ENCODE measurements at places on chromosomes 1 and 21. TPM values are rescaled to one million over a fixed set of nuclear protein-coding genes. Genes with fewer than 3 reads are reported as not detected.

- DNase-seq: peak; percentile 54
Observed at GRCh38 chr1:66351478-66351877, 182.5 kb upstream of the SGIP1 start.

DNA sequence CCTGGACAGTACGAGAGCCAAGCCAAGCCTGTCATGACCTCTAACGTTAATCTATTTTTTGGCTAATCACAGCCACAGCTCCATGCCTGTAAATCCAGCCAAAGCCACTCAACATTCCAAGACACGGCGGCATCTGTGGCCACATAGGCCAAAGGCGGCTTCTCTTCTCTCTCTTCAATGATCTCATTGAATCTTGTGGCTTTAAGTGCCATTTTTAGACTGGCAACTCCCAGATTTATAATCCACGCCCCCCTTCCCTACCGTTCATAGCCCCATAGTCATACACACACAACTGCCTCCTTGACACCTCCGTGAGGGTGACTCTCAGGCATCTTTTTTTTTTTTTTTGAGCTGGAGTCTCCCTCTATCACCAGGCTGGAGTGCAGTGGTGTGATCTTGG lies 5.7 kb upstream of the SELENON start:
- DNase-seq: no peak

DNA sequence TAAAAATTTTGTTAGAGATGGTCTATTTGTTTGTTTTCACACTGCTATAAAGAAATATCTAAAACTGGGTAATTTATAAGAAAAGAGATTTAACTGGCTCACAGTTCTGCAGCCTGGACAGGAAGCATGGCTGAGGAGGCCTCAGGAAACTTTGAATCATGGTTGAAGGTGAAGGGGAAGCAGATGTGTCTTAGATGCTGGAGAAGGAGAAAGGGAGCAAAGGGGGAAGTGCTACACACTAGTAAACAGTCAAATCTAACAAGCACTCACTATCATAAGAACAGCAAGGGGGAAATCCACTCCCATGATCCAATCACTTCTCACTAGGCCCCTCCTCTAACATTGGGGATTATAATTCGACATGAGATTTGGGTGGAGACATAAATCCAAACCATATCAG lies 76.8 kb upstream of the COL24A1 start:
- no peak for DNase-seq

DNA sequence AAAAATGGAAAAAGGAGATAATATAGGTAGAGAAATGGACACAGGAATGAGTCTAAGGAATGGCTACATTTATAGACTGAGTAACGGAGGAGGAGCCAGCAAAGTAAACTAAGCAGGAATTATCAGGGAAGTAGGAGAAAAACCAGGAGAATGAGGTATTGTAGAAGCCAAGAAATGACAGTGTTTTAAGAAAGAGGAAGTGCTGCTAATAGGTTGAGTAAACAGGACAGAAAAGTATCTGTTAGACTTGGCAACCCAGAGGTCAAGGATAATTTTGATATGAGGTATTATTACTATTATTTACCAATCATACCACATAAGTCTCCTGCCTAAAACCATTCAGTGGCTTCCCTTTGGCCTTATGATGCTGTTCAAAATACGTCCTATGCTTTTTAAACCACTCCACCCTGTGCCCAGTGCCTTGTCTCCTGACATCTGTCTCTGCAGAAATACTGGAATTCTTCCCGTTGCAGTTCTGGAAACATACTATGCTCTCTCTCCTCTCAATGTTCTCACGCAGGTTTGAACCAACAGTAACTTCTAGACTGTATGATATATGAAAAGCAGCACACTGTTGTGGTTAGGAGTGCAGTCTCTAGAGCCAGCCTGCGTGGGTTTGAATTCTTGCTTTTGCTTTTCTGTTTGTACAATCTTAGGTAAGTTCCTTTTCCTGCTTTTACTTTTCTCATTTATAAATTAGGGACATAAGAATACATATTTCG lies 24.6 kb upstream of the NEK7 start:
- no peak for DNase-seq

DNA sequence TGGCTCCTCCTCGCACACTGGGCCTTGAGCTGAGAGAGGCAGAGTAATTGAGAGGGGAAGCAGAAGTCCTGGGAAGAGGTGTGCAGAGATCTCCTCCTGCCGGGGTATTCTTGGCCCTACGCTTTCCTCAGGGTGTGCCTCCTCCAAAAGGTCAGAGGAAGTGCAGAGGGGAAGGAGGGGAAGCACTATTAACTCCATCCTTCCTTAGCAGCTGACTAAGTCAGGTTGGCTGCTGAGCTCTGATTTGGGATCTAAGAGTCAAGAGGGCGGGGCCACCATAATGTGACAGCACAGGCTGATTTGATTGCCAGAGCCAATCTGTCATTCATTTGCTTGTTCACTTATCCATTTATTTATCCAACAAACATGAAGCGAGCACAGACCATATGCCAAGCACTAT lies 12.3 kb downstream of the ATP2B4 start:
- peak; percentile 26 for DNase-seq

GRCh38 chr1:59288046-59288445 lies 8.8 kb upstream of the FGGY start:
- DNase-seq: no peak

GRCh38 chr1:232995189-232995588 lies 44.8 kb downstream of the NTPCR start:
- DNase-seq: no peak

GRCh38 chr1:228345201-228345930 lies 61.3 kb downstream of the TRIM11 start:
- DNase-seq: no peak

DNA sequence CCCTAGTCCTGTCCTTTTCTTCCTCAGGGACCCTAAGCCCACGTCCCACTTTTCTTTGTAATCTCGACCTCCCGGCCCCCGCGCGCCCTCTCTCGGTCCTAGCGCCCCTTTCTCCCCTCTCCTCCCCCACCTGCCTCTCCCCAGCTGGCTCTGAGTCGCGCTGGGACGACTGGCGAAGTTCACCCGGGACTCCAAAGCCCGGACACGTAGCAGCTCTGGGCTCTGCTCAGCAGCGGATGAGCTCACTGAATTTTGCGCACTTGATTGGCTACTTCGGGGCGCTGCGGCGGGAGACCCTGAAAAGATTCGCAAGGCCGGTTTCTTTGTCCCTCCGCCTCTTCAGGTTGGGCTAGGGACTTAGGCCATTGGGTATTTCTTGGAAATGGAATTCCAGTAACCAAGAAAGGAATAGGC lies 16.3 kb upstream of the ACKR1 start:
- peak; percentile 10 for DNase-seq

GRCh38 chr21:14734191-14734590 lies 188.1 kb upstream of the SAMSN1 start:
- peak; percentile 13 for DNase-seq

DNA sequence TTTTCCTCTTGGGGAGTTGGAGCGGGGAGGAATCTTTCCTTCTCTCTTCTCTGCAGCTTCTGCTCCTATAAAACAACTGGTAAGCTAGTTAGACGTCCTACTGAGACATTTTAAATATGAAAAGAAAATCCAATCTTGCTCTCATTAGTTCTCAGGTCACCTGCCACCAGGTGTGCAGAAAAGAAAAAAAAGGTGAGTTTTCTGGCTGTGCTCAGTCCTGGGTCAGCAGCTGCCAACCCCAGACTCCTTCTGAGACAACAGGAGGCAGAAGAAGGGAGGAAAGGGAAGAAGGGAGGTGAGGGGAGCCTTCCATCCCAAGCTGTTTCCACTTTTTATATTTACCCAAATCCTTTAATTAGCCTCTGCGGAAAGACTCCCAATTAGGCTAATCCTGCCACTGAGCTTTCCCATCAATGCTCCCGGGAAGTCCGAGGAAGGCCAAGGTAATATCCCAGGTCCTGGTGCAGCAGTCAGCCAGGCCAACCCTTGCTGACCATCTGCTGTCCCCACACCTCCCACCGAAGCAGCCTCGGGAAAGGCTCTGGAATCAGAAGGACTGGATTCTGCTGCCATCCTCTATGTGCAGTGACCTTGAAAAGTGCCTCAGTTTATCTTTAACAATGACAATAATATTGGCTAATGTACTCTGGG lies 33.4 kb downstream of the GLIS1 start:
- DNase-seq: no peak

GRCh38 chr1:32438136-32438535 lies 26.7 kb upstream of the ZBTB8B start:
- DNase-seq: no peak

GRCh38 chr1:203169770-203170520 lies 5.7 kb downstream of the MYBPH start:
- DNase-seq: no peak

DNA sequence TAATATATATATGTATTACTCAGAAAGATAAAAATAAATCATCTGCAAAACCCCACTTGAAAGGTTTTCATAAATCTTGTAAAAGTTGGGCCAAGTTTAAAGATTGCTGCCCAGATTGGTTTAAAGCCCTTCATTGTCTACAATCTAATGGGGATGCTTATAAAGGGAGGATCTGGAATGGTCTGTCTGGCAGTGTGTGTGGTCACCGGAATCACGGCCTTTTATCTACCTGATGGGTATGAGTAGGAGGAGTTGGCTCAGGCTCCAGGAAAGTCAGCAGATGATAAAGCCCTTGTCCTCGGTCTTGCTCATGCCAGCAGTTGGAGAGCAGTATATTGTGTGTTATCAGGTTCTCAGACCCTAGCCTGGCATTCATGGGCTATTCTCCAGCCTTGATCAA lies 197.7 kb downstream of the ROR1 start:
- DNase-seq: no peak

Gene CIART
- total RNA-seq: 0.84 TPM

DNA sequence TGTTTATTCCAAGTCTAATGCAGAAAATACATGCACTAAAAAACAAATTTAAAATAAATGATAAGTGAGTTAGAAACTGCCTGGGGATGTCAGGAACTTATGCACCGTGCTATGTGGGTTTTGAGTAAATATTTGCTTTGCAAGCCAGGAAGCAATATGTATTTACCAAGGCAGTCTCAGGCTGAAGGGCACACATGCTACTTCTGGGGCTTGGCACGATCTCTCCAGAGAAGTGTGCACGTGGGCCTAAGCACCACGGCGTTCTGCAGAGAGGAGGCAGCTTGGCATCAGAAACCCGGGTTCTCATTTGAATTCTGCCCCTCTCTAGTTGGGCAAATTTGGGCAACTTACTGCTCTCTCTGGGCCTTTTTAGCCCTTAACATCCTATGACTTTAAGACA lies 72.6 kb upstream of the ROR1 start:
- no peak for DNase-seq

Gene NPPB
- total RNA-seq: not detected

- peak; percentile 47 for DNase-seq
Observed at GRCh38 chr1:27555700-27556424, 48.1 kb downstream of the AHDC1 start.

DNA sequence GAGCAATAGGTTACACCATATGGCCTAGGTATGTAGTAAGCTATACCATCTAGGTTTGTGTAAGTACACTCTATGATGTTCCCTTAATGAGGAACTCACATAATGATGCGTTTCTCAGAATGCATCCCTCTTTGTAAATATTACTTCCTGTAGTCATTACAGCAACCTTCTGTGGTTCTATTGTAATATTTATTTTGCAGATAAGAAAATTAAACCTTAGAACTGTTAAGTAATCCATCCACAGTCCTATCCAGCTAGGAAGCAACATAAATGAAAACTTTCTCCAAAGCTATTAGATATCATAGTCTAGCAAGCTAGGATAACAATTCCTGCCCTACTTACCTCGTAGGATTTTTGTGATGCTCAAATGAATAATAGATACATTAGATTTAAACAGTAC lies 88.7 kb downstream of the WLS start:
- DNase-seq: no peak

DNA sequence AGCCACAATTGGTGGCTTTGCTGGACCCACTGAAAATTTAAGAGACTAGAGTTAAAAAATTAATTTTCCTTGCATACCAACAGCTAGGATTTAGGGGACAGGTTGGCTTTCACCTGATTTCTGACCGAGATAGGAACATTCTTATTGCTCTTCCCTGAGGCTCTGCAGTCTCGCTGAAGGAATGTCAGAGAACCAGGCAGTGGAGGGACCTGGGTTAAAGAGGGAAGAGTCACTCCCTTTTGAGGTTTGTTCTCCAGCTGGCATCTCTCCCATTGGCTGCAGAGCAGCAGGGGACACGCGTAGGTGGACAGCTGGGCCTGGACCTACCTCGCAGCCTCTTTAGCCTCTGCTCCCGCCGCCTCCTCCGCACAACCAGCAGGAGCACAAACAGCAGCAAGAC lies 207.5 kb downstream of the PCP4 start:
- DNase-seq: no peak

Gene IFI44L
- total RNA-seq: 79.2 TPM

- DNase-seq: no peak
Observed at GRCh38 chr1:7528386-7529198, 242.5 kb upstream of the VAMP3 start.

DNA sequence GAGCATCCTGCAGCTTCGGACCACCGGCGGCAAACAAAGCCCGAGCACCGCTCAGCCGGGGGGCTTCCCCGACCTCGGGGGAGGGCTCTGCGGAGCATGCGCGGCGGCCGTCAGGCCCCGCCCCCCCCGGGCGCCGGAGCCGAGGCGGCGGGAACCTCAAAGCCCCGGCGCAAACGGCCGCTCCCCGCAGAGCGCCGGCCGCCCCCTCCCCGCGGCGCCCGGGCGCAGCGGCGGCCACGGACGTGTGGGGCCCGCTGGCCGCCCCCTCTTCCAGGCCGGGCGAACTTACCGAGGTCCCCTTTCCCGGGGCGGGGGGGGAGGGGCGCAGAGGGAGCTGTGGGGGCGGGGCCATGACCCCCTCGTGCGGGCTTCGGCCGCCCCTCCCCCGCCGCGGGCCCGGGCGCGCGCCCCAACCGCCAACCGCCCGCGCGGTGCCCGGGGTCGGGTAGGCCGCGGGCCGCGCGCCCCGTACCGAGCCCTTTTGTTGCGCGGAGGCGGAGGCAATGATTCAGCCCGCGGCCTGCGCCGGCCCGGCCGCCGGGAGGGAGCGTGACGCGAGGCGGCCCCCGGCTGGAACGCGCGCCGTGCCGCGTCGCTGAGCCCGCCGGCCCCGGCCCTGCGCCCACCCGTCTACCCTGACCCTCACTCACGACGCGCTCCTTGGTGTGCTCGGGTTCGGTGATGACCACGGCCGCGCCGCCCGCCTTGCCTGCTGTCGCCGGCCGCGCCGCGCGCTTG lies 1.7 kb downstream of the RCC2 start:
- peak; percentile 50 for DNase-seq

GRCh38 chr21:41684381-41685245 lies 82.2 kb downstream of the RIPK4 start:
- no peak for DNase-seq

- no peak for DNase-seq
Observed at GRCh38 chr1:167861664-167862381, 52.1 kb downstream of the ADCY10 start.

GRCh38 chr1:25561421-25562100 lies 18.2 kb downstream of the LDLRAP1 start:
- peak; percentile 57 for DNase-seq

Gene C1orf216
- total RNA-seq: 5.2 TPM

GRCh38 chr1:214455971-214456867 lies 95.2 kb downstream of the PTPN14 start:
- DNase-seq: no peak

Gene CELA3A
- not detected for total RNA-seq

Data from activated naive CD4-positive, alpha-beta T cell treated with anti-CD3 and anti-CD28 coated beads for 36 hours (primary cell).